Muscle of leg (tissue), 16 donors: ENCODE measurements at places on chromosomes 16 and 17.

DNA sequence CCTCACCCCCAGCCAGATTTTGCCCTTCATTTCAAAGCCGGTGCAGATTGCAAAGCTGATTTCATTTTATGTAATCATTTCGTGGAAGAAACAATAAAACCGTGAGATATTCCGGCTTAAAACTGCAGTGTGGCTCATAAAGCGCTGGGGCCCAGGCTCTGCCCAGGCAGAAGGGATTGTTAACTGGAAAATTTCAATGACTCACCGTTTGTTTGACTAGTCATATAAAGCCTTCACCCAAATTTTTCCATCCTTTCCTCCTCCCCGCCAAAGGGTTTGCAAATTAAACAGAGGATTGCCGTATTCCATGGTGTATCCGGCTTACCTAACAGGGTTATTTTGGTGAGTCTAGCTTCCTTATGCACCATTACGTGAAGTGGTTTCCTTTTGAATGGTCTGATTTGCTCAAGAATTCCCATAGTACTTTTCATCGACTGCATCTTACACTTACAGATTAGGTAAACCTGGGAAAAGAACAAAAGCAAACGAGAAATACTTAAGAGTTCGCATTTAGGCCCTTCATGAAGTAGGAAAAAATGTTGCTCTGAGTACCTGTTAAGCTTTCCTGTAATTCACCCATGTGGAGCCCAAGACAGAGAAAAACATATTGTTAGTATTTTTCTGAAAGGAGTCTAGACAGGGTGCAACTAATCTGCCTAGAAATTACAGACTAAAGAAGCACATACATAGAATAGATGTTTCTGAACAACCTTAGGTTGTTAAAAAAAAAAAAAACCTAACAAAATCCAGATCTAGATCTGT lies 949 bp upstream of the GSPT1 start:
- DNase-seq, result no peak

DNA sequence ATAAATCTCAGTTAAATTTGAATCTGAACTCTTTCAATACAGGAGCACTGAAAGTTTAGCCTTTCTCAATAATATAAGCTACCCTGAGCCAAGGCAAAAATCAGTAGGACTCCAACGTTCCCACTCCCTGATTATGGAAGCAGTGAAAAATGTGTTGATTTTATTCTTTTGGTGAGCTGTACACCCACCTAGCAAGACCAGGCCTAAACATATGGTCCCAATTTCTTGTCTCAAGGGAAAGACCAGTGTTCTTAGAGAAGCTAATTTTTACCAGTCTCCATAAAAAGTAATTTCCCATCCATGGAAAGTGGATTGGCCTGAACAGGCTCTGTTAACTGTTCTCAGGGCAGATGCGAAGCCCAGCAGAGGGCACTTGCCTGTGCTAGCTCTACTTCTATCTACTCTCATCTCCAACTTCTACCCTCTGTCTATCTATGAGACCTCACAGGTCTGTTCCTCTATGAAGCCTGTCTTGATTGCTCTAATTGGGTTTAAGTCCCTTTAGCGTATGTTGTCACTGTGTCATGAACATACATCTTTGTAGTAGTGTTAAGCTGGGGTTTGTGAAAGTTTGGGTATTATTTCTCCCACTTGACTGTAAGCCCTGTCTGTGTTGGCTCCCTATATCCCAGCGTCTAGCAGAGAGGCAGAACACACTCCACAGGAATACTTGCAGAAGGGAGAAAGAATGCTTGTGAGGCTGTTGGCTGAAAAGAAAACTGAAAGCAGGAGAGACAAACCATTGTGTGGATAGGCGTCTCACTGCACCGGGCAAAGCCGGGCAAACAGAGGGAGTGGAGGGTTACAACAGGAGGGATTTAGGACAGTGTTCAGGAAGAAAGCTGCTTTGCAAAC lies 167.1 kb upstream of the MAF start:
- DNase-seq, result peak; percentile 80

- DNase-seq, result peak; percentile 79
These were observed at the start of gene NT5C3B for GRCh38 chr17:41835800-41836549. Gene NT5C3B, minus strand, starts transcription at chr17:41836232. Its CDS starts 39 bp downstream, at chr17:41836193.

- DNase-seq, result peak; percentile 35
These were observed 197.6 kb downstream of the CDH13 start for GRCh38 chr16:82824408-82824807.

GRCh38 chr16:27844826-27845225 lies 218.7 kb downstream of the GSG1L start:
- no peak for DNase-seq

DNA sequence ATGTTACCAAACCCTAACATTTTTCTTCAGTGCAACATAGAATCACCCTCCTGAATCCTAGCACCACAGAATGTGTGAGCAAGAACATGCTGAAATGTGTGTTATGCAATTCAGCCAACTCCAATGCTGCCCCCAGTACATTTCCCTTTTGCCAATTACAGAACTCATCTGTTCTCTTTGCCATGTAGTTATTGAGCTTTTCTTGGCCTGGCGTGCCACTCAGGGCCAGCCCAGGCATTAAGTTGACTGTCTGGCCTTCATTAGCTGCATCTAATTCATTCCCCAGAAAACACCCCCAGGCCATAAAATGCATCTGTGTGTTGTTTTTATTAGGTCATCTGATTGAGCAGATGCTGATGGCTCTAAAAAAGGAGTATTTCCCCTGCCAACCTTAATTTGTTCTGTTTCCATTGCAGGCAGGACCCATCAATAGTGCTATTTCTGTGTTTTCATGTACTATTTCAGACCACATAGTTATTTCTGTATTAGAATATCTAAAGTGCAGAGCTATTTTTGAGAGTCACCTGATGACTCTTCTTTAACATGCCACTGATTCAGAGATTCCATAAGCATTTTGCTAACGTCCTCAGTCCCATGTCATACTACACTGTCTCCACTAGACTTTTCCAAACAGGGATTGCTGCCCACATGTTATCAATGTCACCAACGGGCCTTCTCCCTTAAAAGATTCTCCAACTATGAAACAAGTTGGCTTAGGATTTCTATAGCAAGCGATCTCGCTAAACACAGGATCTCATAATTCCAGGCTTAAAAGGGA lies 969.7 kb downstream of the CDH11 start:
- peak; percentile 32 for DNase-seq

GRCh38 chr16:80231888-80232287 lies 308.9 kb upstream of the DYNLRB2 start:
- no peak for DNase-seq

DNA sequence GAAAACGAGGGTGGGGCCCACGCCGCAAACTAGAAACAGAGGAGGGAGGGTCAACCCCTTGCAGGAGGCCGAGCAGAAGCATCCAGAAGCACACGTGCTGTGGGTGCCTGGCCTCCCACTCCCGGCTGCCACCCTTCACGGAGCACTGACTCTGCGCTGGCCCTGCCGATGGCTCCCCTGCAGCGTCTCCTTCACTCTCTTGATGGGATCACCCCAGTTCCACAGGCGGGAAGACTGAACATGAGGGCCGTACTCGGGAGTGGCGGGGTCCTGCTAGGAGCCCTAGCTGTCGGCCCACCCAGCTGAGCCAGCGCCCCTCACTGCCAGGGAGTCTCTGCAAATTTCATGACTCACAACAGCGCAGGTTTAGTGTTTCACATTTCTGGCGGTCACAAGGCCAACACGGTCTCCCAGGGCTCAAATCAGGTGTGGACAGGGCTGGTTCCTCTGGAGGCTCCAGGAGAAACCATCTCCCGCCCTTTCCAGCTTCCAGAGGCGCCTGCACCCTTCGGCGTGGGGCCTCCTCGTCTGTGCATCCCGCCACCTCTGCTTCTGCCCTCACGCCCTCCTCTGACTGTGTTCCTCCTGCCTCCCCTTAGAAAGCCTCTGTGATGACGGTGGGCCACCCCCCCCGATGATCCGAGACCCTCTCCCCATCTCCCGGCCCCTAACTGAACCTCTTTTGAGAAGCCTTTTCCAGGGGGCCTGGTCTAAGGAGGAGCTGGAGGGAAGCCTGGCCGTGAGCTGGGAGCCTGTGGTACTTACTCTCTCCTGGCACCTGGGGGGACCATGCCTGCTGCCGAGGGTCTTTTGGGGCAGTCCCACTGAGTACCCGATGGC lies 2.0 kb downstream of the PTX4 start:
- DNase-seq, result no peak

DNA sequence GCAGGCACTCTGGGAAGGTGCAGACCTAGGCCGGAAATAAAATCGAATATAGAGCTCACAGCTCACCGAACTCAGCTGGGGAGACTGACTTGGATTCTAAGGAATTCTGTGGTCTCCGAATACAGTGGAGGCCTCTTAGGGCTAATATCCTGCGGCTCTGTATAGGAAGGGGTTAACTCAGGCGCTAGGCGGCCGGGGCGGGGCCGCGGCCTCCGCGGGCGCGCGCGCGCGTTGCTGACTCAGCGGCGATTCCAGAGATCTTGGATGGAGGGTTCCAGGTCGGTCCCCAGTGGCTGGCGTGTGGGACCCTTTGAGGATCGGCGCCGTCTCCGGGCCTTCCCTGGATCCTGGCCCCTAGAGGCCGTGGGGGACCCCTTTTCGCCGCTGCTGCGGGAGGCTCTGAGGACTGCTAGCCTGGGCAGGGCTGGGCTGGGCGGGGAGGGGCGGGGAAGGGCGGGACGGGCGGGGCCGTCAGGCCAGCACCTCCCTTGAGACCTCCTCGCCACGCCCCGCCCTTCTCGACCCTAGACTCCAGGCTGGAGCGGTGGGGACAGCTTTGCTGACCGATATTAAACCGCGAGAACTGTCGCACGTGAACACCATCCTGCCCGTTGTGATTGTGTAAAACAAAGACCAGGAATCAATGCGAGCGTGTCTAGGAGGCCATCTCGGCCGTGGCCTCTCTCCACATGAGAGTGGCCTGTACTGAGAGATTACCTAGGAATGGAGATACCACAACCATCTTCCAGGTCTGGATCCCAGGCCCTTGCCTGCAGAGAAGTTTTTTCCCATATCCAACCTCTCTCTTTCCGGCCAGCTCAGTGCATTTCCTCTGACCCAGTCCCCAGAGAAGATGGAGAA lies 1.4 kb upstream of the PLEKHH3 start:
- DNase-seq, result peak; percentile 94

GRCh38 chr17:27563532-27563931 lies 67.5 kb upstream of the LGALS9 start:
- no peak for DNase-seq
